Activated CD4-positive, alpha-beta T cell treated with anti-CD3 and anti-CD28 coated beads, Interleukin-10, Interleukin-2, amounts not matched to agents 100 ng/mL and 50 ng/mL, durations not matched to agents 16 hours and 8 hours (primary cell): ENCODE measurements at places on chromosomes 11 and 22.
A peak's percentile ranks its signal among the peaks of the same experiment; 100 is the strongest.

DNA sequence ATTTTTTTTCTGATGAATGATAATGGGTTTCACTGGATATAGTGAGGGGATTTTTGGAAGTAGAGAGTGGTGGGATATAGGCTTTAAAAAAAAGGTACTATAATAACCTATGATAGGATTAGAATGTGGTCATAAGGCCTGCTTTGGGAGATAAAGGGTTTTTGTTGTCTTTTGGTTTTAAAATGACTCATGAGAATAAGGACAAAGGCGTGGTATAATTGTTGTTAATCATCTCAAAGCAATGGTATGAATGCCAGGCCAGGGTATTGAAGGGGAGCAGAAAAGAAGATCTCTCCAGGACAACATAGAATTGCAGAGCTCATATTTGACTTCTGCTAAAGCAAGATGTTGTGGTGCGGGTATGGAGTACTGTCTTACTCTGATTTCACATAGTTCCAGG is 579.4 kb downstream of the JRKL start:
- DNase-seq: no peak

GRCh38 chr22:19937616-19938473 is 3.7 kb upstream of the COMT start:
- DNase-seq: no peak

DNA sequence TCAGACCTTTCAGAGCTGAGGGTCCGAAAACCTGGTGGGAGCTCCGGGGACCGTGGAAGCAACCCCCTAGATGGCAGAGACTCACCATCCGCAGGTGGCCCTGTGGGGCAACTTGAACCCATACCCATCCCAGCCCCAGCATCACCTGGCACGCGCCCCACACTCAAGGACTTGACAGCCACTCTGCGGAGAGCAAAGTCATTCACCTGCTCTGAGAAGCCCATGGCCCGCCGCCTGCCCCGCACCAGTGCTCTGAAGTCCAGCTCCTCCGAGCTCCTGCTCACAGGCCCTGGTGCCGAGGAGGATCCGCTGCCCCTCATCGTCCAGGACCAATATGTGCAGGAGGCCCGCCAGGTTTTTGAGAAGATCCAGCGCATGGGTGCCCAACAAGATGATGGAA is 2.0 kb downstream of the ARHGEF17 start:
- DNase-seq: no peak

DNA sequence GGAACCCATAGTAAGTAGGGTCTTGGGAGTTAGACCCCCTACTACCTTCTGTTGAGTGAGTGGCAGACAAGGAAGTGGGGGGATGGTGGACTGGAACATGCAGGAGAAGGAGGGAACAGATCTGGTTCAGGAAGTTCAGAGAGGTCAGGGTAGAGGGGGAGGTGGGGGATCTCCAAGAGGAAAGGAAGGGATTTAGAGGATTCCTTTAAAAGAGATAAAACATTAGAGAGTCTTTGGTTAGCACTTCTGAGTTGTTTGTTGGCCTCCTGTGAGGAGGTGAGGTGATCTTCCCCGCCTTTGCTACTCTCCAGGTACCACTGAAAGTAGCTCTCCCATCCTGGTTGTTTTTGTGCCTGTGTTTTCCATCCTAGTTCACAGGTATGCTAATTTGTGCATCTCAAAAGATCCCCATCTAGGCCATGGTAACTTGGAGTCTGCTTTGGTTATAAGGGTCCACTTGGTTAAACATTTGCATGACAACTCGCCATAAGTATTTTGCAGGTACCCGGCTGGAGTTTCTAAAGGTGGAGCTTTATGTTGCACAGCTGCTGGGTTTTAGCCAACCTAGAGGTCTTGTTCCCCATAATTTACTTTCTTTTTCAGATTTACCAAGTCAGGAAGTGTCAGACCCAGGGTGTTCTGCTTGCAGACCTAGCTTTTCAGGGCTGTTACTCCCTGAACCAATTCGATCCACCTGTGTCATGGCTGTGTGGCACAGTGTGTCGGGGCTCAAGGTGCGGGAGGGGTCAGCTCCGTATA is 79.3 kb upstream of the SORL1 start:
- peak; percentile 16 for DNase-seq

DNA sequence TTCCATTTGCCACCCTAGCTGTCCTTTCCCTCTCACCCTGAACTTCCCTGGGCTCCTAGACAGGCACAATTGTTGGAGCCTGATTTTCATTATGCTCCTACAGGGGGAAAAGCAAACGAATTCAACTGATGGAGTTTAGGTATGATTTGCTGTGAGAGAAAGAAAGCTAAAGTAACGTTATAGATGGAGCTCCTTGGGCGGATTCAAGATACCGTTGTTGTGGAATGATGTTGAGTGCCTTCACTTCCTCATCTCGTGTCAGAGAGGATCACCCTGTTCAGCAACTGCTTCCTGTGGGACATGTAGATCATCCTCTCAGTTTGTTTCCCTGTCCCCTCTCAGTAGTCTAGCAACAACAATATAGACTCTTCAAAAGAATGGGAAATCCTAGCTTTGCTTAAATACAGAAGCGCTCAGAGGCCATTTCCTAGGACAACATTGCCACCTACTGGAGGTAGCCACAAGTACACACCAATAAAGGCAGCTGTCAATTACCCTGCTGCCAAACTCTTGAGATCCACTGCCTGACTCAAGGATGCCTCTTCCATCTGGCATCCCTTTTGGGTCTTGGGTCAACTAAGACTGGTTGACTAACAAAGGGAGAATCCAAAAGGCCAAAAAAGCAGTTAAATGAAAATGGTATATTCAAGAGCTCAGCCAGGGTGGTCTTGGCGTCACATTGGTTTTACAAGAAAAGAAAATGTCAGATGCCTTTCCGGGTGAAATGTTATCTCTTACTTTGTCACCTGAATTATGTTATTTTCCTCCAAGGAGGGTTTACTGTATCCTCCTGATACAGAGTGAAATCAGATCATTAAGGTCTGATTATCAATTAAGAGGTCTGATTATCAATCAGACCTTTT is 13.5 kb upstream of the DTX4 start:
- DNase-seq: peak; percentile 73

GRCh38 chr11:2092956-2093412 is 46.2 kb downstream of the IGF2 start:
- peak; percentile 63 for DNase-seq

DNA sequence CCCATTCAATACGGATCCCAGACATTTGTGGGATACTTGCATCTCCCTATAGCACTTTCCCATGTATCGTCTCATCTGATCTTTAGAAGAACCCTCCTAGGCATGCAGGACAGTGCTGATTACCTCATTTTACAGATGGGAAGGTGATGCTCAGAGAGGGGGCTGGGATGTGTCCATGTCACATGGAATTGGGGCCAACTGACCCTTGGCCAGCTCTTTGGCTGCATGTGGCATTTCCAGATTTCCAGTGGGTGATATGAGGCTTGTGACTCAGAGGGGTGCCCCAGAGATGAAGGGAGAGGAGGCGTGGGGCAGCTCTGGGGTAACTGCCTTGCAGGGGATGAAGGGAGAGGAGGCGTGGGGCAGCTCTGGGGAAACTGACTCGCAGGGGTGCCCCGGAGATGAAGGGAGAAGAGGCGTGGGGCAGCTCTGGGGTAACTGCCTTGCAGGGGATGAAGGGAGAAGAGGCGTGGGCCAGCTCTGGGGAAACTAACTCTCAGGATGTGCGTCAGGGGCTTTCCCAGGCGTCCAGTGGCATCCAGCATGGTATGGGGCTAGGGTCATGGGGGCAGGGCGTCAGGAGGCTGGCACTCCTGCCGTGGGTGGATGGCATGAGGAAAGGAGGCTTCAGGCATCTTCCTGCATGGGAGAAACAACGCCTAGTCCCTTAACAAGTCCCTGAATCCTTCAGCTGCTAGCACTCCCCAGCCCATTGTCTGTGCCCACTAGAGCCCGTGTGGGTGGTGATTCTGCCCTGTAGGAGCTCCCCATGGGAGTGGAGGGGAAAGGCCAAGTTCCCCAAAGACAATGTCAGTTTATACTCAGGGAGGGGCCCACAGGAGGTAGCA is 11.9 kb upstream of the CERK start:
- DNase-seq: peak; percentile 31

DNA sequence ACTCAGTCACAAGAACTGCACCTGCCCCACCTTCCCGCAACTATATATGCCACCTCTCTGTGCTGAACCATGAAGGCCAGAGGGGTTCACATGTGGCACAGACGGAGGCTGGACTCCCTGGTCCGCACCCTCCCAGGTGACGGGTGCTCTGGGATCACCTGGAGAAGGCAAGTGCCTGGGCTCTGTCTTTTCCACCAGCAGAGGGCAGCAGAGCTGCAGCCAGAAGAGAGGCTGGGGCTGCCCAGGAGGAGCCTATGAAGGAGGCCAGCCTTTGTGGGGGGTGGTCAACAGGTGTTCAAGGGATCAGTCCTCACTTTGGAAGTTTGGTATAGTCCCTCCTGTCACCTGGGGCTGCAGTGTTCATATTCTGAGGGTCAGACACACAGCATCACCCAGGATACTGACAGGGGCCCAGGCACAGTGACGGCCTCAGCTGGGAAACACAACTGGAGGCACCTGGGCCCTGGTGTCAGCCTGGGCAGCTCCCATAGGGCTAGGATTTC is 39.2 kb upstream of the IGLL5 start:
- peak; percentile 77 for DNase-seq

GRCh38 chr11:4076774-4077173 is 17.8 kb upstream of the RRM1 start:
- no peak for DNase-seq
